Activated CD8-positive, alpha-beta memory T cell treated with anti-CD3 and anti-CD28 coated beads for 48 hours (primary cell): ENCODE measurements at places on chromosomes 16 and 17.

- DNase-seq: no peak
Observed at GRCh38 chr17:81994593-81995462, 17.4 kb downstream of the ASPSCR1 start.

GRCh38 chr17:50208611-50209061 is 7.2 kb upstream of the COL1A1 start:
- no peak for DNase-seq

- DNase-seq: no peak
Observed at GRCh38 chr17:77141846-77142449, 1.2 kb downstream of the SEC14L1 start.

- no peak for DNase-seq
Observed at GRCh38 chr17:69406941-69407340, 7.6 kb upstream of the MAP2K6 start.

- no peak for DNase-seq
Observed at GRCh38 chr16:58272855-58273254, 22.0 kb downstream of the PRSS54 start.

DNA sequence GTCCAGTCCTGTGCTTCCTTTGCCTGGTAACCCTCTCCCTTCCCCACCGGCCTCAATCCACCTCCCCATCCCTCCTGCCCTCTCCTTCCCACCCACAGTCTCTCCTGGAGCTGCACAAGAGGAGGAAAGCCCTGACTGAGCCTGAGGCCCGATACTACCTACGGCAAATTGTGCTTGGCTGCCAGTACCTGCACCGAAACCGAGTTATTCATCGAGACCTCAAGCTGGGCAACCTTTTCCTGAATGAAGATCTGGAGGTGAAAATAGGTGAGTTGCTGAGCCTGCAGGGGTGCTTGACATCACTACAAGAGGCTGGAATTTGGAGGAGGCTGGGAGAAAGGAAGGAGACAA is 1.3 kb downstream of the PLK1 start:
- no peak for DNase-seq
